Mesothelial cell of epicardium (in vitro differentiated cells): ENCODE measurements at places on chromosomes 2 and 18. TPM values are rescaled to one million over a fixed set of nuclear protein-coding genes. Genes with fewer than 3 reads are reported as not detected.

GRCh38 chr18:2312440-2312839 lies 258.9 kb downstream of the METTL4 start:
- H3K4me3 ChIP-seq: no peak overlapping the region
- no peaks in the 10 kb centered on the region for H3K27me3 ChIP-seq
- H3K27ac ChIP-seq: no peak overlapping the region
- DNase-seq: no peak

GRCh38 chr2:47050762-47051161 lies 104.3 kb downstream of the STPG4 start:
- no peaks in the 10 kb centered on the region for H3K27me3 ChIP-seq
- H3K36me3 ChIP-seq: peaks cover 16% of the 10 kb centered on the region
- H3K4me1 ChIP-seq: no peaks in the 10 kb centered on the region
- no peak for DNase-seq

DNA sequence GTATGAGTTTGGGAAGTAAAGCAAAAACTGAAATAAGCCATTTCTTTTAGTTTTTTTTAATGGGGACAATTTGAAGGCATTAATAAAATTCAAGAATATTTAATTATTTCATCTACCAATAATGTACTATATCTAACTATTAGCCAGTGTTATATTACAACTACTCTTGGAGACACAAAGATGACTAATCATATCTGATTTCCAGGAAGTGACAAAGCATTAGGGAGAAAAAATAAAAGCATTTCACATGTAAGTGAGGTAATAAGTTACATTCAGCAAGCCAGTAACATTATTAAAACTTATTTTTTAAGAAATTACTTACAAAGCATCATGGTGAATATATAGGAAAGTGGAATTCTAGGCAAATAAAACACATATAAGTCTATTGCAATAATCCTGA lies 781.3 kb upstream of the NRXN1 start:
- H3K27ac ChIP-seq: no peak overlapping the region
- no peaks in the 10 kb centered on the region for H3K27me3 ChIP-seq
- no peak overlapping the region for H3K4me3 ChIP-seq
- DNase-seq: no peak

- H3K4me3 ChIP-seq: no peak overlapping the region
- no peak overlapping the region for H3K27ac ChIP-seq
- peaks cover 10% of the 10 kb centered on the region for H3K36me3 ChIP-seq
- H3K27me3 ChIP-seq: no peaks in the 10 kb centered on the region
- peaks cover 32% of the 10 kb centered on the region for H3K4me1 ChIP-seq
- DNase-seq: no peak
Observed at GRCh38 chr2:218785103-218785502, 3.2 kb downstream of the CYP27A1 start.

DNA sequence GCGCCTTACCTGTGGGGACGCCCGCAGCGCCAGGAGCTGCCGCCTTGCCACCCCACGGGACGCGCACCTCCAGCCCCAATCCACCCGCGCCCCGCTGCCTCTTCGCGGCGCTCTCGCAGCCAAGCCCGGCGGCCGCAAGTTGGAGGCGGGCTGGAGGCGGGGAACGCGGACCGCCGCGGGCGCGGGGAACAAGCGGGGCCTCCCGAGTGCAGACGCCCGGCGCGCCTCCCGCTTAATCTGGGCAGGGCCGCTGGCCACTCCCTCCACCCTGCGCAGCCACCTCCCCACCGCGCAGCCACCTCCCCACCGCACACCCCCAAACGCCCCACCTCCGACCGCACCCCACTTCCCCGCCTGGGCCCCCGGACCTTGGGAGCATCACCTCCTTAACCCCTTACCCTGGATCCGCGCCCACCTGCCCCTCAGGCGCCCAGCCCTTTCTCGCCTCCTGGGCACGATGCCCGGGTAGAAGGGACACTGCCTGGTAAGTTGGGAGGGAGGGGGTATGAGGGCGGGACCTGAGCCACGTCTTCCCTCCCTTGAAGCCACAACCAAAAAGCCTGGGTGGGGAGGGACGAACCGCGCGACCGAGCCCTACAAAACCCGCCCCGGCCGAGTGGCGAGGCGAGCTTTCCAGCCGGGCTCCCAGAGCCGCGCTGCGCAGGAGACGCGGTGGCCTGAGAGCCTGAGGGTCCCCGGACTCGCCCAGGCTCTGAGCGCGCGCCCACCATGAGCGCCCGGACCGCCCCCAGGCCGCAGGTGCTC lies at the start of the genes COL4A3 and COL4A4:
Gene COL4A3 (plus strand): TSS at position 627 of the 765 bp plus-strand sequence. CDS start 103 bp downstream, at position 730.
Gene COL4A4 (minus strand): TSS at position 208 of the 765 bp plus-strand sequence. CDS start 16,722 bp downstream, outside the sequence.
- peaks cover 89% of the 10 kb centered on the region for H3K27me3 ChIP-seq
- peaks cover 1% of the 10 kb centered on the region for H3K36me3 ChIP-seq
- H3K27ac ChIP-seq: no peak within 1 kb of the TSS
- peak; percentile 33 for DNase-seq

- H3K36me3 ChIP-seq: no peaks in the 10 kb centered on the region
- peaks cover 4% of the 10 kb centered on the region for H3K27me3 ChIP-seq
- H3K4me1 ChIP-seq: peaks cover 3% of the 10 kb centered on the region
- H3K27ac ChIP-seq: no peak overlapping the region
Observed at GRCh38 chr18:78766651-78767533, 212.7 kb upstream of the SALL3 start.

GRCh38 chr18:37640504-37640903 lies 74.9 kb upstream of the CELF4 start:
- H3K27ac ChIP-seq: no peak overlapping the region
- no peaks in the 10 kb centered on the region for H3K4me1 ChIP-seq
- no peak for DNase-seq
- peaks cover 2% of the 10 kb centered on the region for H3K27me3 ChIP-seq

GRCh38 chr2:101980368-101980767 lies 11.4 kb upstream of the IL1R2 start:
- H3K27me3 ChIP-seq: no peaks in the 10 kb centered on the region
- no peak overlapping the region for H3K4me3 ChIP-seq
- H3K36me3 ChIP-seq: no peaks in the 10 kb centered on the region
- H3K4me1 ChIP-seq: peaks cover 6% of the 10 kb centered on the region
- no peak for DNase-seq

DNA sequence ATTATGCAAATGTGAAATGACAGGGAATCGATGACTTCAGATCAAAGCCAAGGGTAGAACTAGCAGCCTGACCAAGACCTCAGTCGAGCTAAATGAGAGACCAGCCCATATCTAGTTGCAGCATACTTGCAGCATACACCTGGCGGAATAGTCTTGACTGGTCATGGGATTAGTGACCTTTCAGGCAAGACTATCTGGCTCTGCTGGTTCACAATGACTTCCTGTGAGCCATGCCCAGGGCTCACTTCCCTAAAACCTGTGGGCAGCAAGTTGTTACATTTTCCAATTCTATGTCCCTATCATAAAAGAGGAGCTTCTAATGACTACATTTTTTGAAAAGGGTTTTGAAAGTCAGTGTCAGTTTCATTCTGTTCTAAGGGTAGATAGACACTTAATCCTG lies 1624.9 kb upstream of the CELF4 start:
- H3K27me3 ChIP-seq: no peaks in the 10 kb centered on the region
- H3K36me3 ChIP-seq: no peaks in the 10 kb centered on the region
- DNase-seq: no peak

DNA sequence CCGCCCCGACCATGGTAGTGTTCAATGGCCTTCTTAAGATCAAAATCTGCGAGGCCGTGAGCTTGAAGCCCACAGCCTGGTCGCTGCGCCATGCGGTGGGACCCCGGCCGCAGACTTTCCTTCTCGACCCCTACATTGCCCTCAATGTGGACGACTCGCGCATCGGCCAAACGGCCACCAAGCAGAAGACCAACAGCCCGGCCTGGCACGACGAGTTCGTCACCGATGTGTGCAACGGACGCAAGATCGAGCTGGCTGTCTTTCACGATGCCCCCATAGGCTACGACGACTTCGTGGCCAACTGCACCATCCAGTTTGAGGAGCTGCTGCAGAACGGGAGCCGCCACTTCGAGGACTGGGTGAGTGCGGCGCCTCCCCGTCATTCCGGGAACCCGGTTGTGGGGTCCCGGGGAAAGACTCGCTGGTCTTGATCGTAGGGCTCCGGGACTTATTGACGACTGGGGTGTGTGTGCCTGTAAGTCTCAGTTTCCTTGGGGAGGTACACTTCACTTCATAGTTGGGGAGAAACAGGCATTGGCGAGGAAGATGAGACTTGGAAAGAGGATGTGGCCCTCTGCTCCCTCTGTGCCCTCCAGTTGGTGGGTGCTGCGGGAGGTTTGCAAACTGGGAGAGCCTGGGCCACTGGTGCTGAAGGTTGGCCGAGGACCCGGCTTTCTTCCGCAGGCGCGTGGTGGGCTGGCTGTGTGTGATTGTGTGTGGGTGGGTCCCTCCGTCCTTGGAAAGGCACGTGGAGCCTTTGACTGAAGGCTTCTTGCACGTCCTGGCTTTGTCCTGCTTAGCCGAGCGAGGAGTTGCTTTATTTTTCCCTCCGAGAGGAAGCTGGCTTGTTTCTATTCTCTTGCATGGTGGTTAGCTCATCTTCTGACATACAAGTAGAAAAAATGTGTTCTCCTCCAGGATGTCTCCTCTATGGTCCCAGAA lies 886 bp downstream of the PRKCE start:
- peak; percentile 21 for DNase-seq
- peaks cover 32% of the 10 kb centered on the region for H3K4me1 ChIP-seq
- H3K36me3 ChIP-seq: no peaks in the 10 kb centered on the region
- H3K4me3 ChIP-seq: peak overlapping the region; percentile 73
- peak overlapping the region; percentile 51 for H3K27ac ChIP-seq

DNA sequence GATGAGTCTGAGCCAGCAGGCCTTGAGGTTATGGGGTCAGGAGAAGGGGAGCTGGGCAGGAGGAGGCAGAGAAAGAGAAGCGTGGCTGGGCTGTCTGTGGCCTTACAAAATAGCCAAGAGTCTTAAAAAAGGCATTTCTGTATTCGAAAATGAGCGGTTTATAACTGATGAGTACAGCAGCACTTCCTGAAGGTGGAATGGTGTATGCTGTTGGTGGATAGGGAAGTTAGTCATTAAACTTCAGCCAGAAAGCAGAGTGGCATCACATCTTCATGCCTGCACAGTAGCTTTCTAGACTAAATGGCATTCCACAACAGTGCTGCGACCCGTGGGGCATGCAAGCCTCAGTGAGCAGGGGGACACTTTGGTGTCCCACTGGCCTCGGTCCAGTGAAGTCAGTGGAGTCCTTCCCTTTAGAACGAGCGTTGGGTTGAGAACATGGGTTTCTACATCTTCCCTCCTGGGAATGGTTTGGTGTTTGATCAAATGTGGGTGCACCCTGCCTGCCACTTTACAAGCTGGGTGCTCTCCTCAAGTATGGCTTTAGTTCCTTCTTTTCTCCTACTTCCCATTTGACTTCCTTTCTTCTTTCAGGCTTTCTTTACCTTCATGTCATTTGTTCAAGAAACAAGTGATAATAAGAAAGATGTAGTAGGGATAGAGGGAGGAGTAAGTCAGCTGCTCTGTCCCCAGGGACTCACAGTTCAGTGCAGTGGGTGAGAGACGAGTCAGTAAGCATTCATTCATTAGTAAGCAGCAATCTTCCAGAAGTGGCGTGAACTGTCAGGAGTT lies 96.3 kb downstream of the ARMC9 start:
- no peak overlapping the region for H3K4me3 ChIP-seq
- no peak overlapping the region for H3K27ac ChIP-seq
- no peaks in the 10 kb centered on the region for H3K27me3 ChIP-seq

DNA sequence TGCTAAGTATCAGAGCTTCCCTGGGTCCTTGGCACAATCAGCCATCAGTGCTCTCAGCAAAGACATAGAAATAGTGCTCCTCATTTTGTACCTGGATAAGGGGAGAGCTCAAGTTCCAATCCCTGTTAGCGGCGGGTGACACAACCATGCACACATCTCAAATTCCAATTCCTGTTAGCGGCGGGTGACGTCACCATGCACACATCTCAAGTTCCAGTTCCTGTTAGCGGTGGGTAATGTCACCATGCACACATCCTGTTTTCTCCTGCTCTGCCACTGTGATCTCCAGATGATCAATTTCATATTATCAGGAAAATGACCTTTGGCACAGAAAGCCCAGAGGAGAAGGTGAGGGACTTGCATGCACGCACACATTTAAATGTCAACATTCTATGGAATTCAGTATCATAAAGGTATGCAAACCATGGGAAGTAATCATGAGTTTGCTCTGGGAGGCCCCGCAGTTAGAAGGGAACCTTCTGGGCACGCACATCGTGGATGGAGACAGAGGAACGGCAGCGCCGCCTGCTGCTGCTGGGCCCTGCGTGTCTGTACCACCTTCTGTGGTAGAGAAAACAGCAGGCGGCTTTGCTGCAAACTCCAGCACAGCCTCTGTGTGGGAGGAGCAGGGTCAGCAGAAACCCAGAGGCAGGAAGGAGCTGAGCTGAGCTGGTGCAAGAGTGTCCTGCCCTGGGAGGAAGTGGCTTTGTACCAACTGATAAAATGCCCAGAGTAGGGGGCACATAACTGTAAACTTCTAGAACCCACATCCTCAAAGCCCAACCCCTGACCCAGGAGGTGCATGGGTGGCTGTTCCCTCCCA lies 77.8 kb downstream of the MBP start:
- peak overlapping the region; percentile 8 for H3K4me3 ChIP-seq
- no peaks in the 10 kb centered on the region for H3K36me3 ChIP-seq
- H3K27me3 ChIP-seq: no peaks in the 10 kb centered on the region
- DNase-seq: peak; percentile 60

DNA sequence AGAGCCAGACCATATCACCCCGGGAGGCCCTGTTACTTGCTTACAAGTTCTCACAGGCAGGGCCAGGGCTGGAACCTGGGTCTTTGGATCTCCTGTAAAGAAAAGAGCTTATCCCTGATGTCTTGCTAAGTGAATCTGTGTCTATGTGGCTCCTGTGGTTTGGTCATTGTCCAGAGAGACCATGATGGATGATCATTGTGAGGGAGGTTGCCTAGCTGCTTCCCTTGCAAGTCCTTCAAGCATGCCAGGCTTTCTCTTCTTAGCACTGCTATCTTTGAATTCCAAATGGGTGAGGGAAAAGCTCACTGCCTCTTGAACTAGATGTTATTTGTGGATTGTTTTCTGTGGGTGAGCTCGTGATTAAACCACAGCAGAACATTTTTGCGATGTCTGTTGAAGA lies 151.6 kb downstream of the FSHR start:
- H3K4me1 ChIP-seq: peaks cover 17% of the 10 kb centered on the region
- peaks cover 2% of the 10 kb centered on the region for H3K27me3 ChIP-seq
- no peak for DNase-seq
- H3K4me3 ChIP-seq: no peak overlapping the region
- H3K27ac ChIP-seq: peak overlapping the region; percentile 62

- H3K36me3 ChIP-seq: no peaks in the 10 kb centered on the region
- no peak overlapping the region for H3K27ac ChIP-seq
- no peak for DNase-seq
- peaks cover 14% of the 10 kb centered on the region for H3K27me3 ChIP-seq
Observed at GRCh38 chr2:101153787-101154186, 2.6 kb upstream of the TBC1D8 start.

Gene DGUOK
- total RNA-seq: 66.0 to 69.5 TPM (median 66.8 TPM) in 3 replicates
